ENCODE measurements at places on chromosomes 4 and X.

GRCh38 chr4:39770969-39771724 is 73.2 kb downstream of the UBE2K start:
- no peak for DNase-seq

DNA sequence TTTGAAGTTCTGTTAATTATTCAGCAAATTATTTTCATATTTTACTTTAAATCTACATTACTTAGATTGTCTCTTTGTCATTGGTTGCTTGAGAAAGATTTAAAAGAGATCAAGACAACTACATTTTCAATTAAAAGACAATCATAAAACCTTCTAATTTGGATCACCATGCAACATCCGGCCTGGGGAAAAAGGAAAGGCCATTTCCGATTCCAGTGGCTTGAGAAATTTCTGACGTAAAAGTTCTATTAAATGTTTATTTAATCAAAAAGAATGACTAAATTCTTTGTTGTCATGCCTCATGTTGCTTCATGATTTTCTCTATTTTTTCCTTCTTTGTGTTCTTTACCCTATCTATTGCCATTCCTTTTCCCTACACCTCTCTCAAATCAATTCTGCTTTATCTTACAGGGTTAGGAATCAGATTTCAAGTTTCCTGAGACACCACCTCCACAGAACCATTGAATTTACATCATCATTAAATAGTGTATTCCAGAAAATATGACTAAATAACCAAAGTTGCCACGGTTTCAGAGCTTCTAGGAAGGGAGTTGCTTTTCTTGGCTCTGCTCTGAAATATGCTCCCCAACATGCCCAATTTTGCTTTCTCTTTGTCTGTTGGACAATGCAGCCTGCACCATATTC is 124.6 kb upstream of the ACSL4 start:
- no peak for DNase-seq

DNA sequence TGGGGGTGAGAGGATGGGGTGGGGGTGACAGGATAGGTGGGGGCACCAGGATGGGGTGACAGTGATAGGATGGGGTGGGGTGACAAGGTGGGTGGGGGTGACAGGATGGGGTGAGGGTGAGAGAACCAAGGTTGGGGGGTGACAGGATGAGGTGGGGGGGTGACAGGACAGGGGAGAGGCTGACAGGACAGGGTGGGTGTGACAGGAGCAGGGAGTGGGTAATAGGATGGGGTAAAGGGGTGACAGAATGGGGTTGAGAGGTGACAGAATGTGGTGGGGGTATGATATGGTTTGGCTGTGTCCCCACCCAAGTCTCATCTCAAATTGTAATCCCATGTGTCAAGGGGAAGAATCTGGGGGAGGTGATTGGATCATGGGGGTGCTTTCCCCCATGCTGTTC is 26.0 kb downstream of the RNF212 start:
- DNase-seq = no peak

- DNase-seq = no peak
Measured at GRCh38 chr4:177185151-177185550, 124.5 kb upstream of the NEIL3 start.

- DNase-seq = no peak
Measured at GRCh38 chrX:125029131-125029530, 290.5 kb upstream of the TEX13C start.

- DNase-seq = no peak
Measured at GRCh38 chr4:86319390-86319789, 40.5 kb downstream of the MAPK10 start.

All from cerebellar nuclear complex (tissue), 1 donor.